NCI-H1092 (cell line): ENCODE measurements at places on chromosomes 13 and 19.

DNA sequence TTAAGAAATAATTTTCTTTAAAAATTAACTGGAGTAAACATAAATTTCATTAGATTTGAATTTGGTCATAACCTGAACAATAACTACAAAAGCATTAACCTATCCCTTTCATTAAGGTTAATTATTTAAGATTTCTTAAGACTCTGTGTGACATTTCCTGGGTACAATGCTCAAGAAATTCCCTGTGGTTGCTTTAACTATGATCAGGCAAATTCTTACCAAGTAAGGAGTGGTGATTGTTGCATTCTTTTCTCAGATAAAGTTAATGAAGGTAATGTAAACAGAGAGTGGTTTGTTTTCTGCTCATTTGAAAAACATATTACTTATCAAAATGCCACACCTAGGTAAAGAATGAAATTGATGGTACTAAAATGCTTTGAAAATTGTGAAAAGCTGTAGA, 114.8 kb upstream of the MIR17HG start:
- DNase-seq = no peak

DNA sequence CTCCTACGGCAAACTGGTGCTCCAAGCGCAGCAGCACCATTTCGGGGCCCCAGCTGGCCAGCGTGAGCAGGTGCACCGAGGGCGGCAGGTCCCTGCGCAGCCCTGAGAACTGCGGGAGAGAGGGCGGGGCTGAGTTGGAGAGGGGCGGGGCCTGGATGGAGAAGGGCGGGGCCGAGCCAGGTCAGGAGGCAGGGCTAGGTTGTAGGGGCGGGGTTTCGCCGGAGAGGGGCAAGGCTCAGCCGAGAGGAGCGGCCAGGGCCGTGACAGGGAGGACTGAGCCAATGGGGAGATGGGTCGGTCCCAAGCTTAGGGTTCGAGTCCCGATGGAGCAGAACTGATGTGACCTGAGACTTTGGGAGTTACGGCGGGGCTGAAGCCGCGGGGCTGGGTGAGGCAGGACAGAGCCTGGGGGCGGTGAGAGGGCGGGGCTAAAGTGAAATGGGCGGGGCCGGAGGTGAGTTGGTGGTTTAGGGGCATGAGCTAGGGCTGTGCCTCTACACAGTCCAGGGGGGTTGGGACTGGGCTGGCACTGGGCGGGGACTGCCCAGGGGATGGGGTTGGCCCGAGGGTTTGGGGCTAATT, 19.0 kb downstream of the MAN2B1 start:
- peak; percentile 26 for DNase-seq

GRCh38 chr19:51101171-51101865, 6.9 kb downstream of the CTU1 start:
- DNase-seq = no peak

DNA sequence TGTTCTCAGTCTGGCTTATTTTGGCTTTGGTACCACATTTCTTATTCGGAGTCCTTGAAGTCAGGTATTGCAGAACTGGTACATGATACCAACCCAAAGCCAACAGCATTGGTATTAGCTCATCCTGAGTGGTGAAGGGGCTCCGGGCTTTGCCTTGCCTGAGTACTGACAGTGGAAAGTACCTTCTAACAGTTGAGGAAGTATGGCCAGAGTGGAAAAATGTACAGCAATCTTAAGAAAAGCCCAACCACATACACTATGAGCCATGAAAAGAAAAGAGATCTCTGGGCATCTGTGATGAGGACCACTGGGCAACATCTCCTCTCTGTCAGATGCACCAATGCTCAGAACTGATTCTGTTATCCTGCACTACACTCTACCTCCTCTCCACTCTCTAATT, 8.3 kb downstream of the LCP1 start:
- no peak for DNase-seq

DNA sequence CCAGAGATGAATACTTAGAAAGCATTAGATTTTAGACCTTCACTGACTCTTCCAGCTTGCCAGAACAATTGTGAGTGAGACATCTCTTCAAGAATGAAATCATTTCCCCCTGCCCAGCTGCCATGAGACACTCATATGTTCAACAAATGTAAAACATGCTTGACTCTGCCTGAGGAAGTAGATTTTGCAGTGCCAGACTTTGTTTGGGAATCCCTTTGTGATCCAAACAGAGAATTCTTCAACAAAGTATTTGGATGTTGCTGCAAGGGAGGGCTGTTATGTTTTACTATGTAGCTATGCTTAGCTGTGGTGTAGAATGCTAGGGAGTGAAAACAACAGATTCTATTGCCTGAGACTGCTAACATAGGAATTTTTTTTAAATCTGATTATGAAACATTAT, 416.4 kb downstream of the DCT start:
- no peak for DNase-seq

DNA sequence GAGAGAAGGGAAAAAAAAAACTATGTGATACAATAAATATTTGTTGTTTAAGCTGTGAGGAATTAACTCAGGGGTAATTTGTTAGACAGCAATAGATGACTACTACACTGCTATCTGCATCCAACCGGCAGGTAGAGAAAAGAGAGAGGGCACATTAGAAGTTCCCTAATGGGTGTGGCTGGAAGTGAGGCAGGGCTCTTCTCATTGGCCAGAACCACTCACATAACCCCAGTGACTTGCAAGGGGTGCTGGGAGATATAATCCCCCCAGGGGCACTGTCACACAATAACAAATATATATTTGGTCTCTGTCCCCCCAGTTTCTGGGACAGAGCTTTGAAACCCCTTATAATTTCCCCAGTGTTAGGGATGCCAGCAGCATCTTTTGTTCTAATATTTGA, 24.3 kb downstream of the FGF21 start:
- no peak for DNase-seq

GRCh38 chr19:821825-822503, at the start of gene PLPPR3:
Gene PLPPR3, minus strand, starts transcription at chr19:821955. Its CDS starts 396 bp downstream, at chr19:821559.
- DNase-seq = peak; percentile 18

DNA sequence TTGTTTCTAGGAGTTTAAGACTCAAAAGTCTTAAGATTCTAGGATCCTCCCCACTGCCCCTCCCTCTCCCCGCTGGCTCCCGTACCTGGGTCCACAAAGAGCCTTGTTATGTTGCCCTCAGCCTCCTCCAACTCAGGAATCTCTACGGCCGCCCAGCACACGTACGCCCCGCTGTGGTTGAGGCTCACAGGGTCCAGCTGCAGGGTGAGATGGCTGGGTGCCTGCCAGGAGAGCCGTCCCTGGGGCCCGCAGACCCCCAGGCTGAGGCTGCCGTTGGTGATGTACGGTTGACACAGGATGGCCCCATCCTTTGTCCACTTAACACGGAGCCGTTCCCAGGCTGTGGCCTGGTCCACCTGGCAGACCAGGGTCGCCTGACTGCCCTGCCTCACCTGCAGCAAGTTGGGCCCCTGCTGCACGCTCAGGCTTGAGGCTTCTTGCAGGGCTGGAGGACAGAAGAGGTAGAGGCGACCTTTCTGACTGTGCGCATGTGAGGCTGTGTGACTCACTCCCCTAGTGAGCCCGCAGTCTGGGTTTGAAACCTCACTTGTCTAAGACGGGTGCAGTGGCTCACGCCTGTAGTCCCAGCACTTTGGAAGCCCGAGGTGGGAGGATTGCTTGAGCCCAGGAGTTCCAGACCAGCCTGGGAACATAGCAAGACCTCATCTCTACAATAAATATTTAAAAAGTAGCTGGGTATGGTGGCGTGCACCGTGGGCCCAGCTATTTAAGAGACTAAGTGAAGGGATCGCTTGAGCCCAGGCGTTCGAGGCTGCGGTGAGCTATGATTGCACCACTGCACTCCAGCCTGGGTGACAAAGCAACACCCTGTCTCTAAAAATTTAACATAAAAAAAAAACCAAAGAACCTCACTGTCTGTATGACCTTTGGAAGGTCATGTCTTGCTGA, 4.0 kb downstream of the TMIGD2 start:
- DNase-seq = no peak

GRCh38 chr13:21079221-21079620, 17.8 kb upstream of the LATS2 start:
- DNase-seq = no peak

- no peak for DNase-seq
Observed at GRCh38 chr19:18453269-18454024, 15.5 kb upstream of the ISYNA1 start.

DNA sequence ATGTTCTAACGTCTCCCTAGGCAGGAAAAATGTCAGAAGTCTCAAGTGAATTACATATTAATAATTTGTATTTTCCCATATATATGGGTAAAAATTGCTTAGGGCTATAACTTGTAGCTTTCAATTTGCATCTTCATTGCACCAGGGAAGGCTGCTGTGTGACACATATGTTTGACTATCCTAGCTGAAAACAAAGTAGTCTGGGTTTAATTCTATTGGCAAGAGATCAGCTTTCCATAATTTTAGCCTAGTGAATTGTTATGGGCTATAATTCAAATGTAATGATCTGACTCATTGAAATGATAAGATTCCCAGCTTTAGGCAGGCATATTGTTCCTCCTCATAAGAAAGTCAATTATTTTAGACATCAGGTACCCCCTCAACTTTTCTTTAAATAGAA, 553.1 kb downstream of the DCT start:
- no peak for DNase-seq

DNA sequence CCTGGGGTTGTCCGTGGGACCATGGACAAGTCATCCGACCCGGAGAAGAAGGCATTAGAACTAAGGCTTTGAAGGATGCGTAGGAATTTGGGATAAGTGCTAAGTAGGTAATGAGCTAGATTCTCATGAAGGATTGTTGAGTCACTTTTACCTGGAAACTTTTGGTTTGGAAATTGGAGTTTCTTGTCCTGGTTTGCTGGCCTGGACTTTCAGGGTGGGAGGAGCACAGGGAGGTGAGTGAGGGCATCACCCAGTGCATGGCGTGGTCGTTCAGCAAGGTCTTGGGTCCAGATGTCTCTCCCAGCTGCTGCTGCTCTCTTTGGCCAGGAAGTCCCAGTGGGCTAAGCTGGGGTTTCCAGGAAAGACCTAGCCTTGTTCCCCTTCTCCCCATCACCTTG, 7.6 kb downstream of the NFIC start:
- DNase-seq = no peak

GRCh38 chr13:73428137-73428536, 369.3 kb downstream of the KLF5 start:
- DNase-seq = no peak

DNA sequence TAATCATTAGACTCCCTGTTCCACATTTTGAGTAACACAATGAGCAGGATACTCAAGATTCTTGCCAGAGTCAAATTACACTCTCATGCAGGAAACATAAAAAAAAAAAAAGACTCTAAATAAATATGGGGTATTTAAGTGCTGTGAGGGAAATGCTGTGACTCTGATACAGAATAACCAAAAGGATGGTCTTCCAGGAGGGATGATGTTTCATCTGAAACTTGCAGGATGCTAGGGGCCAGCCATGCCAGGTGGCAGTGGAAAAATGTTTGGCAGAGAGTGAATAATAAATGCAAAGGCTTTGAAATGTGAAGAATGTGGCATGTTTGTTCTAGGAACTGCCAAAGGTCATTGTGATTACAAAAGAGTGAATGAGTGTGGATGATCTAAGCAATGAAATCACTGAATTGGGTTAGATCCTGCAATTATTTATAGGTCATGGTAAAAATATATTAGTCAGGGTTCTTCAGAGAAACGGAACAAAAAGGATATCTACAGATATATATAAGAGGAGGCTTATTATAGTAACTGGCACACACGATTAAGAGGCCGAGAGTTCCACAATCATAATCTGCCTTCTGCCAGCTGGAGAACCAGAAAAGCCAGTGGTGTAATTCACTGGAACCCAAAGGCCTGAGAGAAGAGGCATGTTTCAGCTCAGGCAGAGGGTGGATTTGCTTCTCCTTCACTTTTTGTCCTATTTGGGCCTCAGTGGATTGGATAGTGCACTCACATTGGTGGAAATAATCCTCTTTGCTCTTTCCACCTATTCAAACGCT, 1832.8 kb upstream of the MIR17HG start:
- peak; percentile 44 for DNase-seq

GRCh38 chr13:76887076-76887563, 915 bp upstream of the KCTD12 start:
- no peak for DNase-seq

DNA sequence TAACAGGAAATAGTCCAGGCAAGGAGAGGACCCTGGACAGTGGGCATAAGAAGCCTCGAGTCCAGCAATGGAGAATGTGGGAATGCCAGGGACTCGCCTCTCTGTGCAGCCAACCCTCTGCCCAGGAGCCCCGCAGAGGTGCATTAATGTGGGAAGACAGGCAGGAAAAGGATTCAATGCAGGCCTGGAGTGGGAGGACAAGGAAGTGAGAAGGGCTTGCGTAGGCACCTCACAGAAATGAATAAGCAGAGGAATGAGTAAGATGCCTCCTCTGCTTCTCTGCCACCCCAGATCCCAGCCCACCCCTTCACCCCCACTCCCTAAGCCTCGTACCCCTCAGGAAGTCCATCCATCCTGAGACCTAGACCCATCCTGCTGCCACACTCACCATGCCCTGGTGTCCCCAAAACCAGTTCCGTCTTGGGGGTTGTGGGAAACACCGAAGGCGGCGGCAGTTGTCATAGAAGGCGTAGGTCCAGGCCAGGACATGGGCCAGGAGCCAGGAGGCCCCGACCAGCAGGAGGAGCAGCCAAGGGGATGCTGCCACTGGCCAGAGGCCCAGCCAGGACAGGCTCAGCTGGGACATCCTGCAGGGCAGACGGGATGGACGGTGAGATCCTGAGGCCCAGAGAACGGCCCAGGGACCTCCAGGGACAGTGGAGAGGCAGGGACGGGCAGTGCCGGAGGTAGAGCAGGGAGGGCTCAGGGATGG, 692 bp downstream of the CYP4F2 start:
- no peak for DNase-seq

- DNase-seq = peak; percentile 31
Observed at GRCh38 chr13:42883771-42884467, 102.5 kb downstream of the FAM216B start.

- no peak for DNase-seq
Observed at GRCh38 chr13:98742961-98743360, 9.5 kb downstream of the SLC15A1 start.

- no peak for DNase-seq
Observed at GRCh38 chr13:102597029-102597961, 509 bp downstream of the TPP2 start.

- DNase-seq = no peak
Observed at GRCh38 chr19:35160629-35161433, 6.3 kb downstream of the FXYD5 start.

DNA sequence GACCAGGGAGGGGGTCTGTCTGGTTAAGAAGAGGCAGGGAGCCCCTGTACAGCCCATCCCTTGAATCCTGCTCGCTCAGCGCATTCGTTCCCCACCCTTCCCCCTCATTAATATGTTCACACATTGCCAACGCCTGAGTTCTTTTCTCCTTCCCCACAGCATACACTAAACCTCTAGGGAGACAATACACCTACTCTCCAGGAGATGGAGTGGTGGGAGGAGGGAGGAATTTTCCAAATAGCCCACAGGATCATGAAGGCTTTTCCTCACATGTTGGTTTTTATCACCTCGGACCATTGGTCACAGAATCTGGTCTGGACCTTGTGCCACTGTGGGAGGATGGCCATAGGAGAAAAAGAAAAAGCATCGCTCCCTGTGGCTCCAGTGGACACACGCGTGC, 294.9 kb downstream of the SHISA2 start:
- DNase-seq = no peak

- DNase-seq = no peak
Observed at GRCh38 chr13:59787679-59788078, 376.0 kb downstream of the DIAPH3 start.

- DNase-seq = no peak
Observed at GRCh38 chr13:85405316-85405897, 393.8 kb downstream of the SLITRK6 start.

GRCh38 chr13:25391932-25392331, 20.2 kb downstream of the ATP8A2 start:
- DNase-seq = no peak
